HFFc6 (cell line): ENCODE measurements at places on chromosomes 16 and 17.

DNA sequence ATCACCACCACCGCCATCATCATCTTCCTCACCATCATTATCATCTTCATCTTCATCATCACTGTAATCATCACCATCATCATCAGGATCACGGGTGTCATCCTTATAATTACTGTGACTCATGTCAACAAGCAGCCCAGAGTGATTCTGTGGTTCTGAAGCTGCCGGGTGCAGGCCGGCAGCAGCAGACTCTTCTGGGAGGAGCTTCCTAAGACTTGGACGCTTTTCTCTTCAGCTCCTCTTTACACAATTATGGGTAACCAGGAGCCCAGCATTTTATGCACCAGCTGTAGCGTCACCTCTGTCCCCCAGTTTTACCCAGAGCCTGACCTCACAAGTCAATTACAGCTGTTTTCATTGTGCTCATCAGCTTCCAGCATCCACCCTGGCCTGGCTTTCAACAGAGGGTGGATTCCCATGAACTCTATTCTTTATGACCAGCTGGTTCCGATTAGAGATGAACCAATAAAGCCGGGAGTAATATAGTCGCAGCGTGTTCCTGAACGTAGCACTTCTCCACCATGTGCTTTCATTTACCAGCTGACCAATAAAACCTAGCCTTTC lies 275.8 kb downstream of the FOXL1 start:
- peak; percentile 85 for DNase-seq

DNA sequence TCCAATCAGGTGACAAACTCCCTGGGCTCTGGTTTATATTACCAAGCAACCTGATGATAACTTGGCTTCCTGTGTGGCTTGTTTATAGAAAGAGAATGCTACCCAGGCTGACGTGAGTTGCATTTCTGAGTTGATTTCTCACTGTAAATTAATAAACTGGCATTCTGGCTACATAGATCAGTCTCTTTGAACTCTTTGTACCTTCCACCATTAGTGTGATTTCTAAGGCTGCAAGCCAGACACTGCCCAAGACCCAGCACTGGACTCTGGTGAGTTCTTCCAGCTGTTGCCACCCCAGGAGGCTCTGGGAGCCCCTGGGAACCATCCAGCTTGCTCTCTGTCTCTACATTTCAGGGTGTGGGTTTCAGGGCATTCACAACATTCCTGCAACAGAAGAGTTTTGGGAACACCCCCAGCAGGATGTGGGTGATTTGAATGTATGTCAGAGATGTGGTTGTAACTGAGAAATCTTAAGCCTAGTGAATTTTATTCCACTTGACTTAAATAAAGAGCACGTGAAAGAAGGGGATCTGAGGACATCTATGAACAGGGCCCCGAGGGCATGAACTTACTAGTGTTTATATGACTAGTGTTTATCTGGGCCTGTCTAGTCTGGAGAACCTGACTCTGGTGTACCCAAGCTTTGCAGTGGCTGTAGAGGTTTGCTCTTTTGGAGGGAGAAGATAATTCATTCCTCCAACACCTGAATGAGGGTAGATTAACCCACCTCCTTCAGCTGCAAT lies 30.3 kb upstream of the LRRC37A start:
- peak; percentile 77 for DNase-seq

GRCh38 chr16:68367030-68367429 lies 56.2 kb downstream of the PRMT7 start:
- DNase-seq, result peak; percentile 28

DNA sequence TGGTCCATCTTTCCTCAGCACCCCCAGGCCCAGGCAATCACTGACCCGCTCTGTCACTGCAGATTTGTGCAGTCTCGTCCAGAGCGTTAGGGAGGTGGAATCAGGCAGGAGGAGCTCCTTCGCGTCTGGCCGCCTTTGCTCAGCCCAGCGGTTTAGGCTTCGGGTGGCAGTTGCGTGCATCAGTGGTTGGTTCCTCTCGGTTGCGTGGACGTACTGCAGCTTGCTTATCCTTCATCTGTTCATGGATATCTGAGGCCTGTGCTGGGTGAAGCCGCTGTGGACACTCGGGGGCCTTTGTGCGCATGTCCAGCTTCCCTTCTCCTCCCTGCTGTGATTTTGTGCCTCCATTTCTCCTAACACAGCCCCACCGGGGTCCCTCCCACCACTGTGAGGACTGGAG lies 4.7 kb upstream of the P2RX1 start:
- DNase-seq, result no peak

DNA sequence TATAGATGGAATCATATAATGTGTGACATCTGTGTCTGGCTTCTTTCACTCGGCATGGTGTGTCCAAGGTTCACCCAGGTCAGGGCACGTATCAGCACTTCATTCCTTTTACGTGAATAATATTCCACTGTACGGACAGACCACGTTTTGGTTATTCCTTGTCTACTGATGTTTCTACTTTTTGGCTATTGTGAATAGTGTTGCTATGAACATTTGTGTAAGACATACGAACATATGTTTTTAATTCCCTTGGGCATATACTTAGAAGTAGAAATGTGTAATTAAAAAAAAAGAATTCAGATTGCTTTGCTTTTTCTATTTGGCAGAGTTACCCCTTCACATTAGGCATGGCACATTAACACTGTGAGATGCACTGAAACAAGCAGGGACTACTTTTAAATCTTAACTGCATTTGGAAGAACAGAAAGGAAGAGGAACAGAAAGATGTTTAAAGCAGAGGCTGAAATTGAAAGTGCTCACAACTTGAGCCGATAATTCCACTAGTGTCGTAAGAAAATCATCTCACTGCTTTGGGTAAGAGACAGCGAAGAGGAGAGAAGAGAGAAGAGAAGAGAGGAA lies 105.3 kb downstream of the VPS53 start:
- peak; percentile 74 for DNase-seq

- DNase-seq, result no peak
Measured at GRCh38 chr17:61817452-61817851, 45.9 kb downstream of the BRIP1 start.

- peak; percentile 7 for DNase-seq
Measured at GRCh38 chr16:19607616-19608280, 52.2 kb downstream of the VPS35L start.
